Stomach (tissue), 19 donors: ENCODE measurements at places on chromosomes 7 and 10. TPM values are rescaled to one million over a fixed set of nuclear protein-coding genes. Genes with fewer than 3 reads are reported as not detected.

HOXA10 gene
- total RNA-seq, result 0.92 TPM

A1CF gene
- 0.43 TPM for total RNA-seq

CALHM3 gene
- total RNA-seq, result not detected

GRCh38 chr7:134447383-134447782, 11.5 kb downstream of the AKR1B1 start:
- H3K27ac ChIP-seq, result no peak overlapping the region
- DNase-seq, result no peak
- no peak overlapping the region for H3K4me3 ChIP-seq
- no peaks in the 10 kb centered on the region for H3K4me1 ChIP-seq

DNA sequence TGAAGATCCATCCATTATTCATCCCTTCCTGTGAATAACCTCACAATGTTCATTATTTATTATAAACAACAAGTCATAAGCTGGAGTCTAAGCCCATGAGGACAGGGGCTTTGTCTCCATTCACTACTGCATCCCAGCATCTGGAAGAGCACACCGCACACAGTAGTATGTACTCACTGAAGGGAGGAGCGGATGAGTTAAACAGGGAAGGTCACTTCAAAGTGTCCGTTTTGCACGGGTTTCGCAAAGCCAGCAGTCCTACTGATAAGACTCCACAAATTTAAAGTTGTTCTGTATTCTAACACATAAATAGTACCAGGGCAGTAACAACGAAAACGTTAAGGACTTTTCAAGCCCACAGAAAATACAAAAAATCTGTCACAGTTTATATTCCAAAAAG, 167.9 kb downstream of the PARD3 start:
- no peak for DNase-seq
- peaks cover 25% of the 10 kb centered on the region for H3K4me1 ChIP-seq
- H3K27me3 ChIP-seq, result no peaks in the 10 kb centered on the region
- no peaks in the 10 kb centered on the region for H3K36me3 ChIP-seq
